CD4-positive, alpha-beta T cell treated with Interleukin-12 subunit alpha and Interleukin-12 subunit beta, for 1 hour (primary cell): ENCODE measurements at places on chromosomes 2 and 18.

DNA sequence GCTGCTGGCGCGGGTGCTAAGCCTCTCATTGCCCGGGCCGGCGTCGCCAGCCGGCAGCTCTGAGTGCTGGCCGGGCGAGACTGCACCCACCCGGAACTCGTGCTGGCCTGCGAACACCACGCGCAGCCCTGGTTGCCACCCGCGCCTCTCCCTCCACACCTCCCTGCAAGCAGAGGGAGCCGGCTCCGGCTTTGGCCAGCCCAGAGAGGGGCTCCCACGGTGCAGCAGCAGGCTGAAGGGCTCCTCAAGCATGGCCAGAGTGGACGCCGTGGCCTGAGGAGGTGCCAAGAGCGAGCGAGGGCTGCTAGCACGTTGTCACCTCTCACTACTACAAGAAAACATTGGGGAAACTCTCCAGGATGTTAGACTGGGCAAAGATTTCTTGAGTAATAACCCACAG, 98.6 kb downstream of the SPIRE1 start:
- DNase-seq = no peak

DNA sequence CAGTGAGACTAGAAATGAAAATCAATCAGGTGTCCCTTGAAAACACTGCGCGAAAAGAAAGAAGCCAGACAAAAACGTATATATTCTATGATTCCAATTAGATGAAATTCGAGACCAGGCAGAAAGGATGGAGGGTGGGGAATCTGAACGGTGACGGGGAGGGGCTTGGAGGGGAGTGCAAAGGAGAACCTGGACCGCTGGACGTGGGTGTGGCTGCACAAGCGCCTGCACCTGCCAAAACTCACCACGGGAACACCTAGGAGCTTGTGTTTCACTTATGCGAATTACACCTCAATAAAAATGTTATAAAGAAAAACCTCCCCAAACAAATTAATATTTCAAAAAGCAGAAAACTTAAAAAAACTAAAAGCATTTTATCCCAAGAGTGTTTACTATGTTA, 21.9 kb downstream of the THAP4 start:
- DNase-seq = no peak

GRCh38 chr2:32290000-32290339, 12.3 kb downstream of the YIPF4 start:
- no peak for DNase-seq

DNA sequence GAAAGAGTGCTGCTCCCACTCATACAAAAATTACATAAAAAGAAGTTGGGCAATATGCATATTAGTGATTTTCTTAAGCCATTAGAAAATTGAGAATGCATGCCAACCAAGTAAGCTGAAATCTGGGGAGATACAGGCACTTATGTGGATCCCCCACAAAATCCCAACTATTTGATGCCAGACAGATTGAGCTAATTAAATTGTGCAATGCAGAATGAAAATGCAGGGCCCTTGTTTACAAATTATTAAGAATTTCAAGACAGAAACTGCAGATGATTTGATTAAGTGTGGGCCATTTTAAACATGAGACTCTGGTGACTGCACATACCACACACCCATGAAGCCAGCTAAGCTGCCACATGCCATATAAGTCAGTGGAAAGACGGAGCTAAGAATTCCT, 554.5 kb downstream of the CBLN2 start:
- DNase-seq = no peak

DNA sequence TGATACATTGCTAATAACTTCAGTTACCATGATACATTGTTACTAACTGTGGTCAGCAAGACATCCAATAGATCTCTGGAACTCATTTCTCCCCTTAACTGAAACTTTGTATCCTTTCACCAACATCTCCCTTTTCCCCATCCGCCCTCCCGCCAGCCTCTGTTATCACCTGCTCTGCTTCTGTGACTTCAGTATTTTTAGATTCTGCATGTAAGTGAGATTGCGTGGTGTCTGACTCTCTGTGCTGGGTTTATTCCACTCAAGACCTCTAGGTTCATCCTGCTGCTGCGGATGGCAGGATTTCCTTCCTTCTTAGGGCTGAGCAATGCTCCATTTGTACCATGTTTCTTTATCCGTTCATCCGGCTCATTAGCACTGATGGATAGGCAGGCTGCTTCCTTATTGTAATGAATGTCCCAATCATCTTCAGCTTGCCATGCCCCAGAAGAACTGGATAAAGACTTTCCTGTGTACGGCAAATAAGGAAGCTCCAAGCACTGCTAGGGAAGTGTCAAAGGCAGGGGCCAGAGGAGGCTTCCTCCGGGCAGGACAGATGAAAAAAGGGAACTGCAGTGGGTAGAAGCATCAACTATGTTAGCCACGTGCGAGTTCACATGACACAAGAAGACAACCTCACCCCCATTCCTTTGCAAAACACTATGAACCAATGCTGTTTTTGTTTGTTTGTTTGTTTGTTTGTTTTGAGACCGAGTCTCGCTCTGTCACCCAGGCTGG, 113.4 kb downstream of the EIPR1 start:
- no peak for DNase-seq

- no peak for DNase-seq
Observed at GRCh38 chr2:117537032-117537431, 277.5 kb upstream of the DDX18 start.

DNA sequence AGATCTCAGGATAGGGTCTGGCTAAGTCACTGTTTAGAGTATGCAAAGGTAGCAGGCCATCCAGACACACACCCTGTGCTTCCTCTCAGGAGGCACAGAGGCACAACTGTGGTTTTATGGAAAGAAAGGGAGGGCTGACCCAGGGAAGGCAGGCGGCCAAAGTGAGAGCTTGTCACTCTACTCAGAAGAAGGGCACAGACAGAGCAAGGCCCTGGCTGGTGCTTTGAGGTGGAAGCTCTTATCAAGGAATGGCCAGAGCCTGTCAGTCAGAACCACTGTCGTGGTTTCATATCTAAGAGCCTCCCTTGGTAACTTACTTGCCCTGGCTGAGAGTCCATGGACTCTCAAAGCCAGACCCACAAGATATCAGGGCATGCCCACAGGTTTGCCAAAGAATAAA, 40.7 kb downstream of the SLC9A2 start:
- no peak for DNase-seq

DNA sequence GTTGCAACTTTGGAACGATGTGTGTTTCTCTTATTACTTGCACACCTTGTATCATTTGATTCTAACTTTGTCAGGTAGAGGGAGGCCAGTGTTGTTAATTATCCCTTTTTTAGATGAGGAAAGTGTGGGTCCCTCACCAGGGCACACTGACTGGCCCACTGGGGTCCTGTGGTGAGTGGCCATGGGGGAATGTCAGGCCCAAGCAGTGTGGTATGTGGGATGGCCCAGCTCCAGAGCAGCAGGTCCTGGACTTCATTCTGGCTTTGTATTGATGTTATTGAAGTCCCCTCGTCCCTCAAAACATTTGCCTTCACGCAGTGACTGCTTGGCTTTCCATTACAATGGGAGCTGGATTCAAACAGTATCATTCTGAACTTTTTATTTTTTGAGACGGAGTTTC, 11.7 kb downstream of the NCK2 start:
- no peak for DNase-seq

GRCh38 chr18:11500153-11501122, 109.0 kb upstream of the SLC35G4 start:
- no peak for DNase-seq

DNA sequence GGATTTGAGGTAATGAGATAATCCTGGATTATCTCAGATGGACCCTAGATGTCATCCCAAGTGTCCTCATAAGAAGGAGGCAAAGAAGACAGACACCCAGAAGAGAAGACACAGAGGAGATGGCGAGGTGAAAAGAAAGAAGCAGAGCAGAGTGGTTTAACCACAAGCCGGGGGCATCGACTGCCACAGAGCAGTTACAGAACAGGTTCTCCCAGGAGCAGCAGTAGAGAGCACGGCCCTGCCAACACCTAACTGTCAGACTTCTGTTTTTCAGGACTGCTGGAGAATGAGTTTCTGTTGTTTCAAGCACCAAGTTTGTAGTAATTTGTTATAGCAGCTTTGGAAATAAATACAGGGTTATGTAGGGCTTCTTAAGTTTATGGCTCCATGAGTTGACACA, 437.0 kb downstream of the THSD7B start:
- DNase-seq = no peak

DNA sequence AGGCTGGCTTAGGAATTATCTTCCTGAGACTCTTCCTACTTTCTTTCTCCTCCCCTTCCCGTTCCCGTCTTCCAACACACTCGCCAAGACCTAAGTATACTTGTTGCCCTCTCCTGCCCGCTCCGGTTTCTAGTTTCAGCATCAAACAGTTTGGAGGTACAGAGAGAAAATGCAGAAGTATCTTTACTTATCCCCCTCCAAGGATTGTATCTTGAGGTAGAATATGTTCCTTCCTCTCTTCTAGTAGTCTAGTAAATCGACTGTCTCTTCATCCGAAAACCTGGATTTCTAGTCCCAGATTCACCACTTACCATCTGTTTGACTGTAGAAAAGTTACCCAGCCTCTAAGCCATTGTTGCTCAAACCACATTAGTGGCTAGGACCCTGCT, 755 bp downstream of the EIF4E2 start:
- DNase-seq = no peak

GRCh38 chr2:134402410-134402809, 148.5 kb downstream of the MGAT5 start:
- DNase-seq = no peak
